Bronchial epithelial cell (primary cell): ENCODE measurements at places on chromosomes 4 and X.

DNA sequence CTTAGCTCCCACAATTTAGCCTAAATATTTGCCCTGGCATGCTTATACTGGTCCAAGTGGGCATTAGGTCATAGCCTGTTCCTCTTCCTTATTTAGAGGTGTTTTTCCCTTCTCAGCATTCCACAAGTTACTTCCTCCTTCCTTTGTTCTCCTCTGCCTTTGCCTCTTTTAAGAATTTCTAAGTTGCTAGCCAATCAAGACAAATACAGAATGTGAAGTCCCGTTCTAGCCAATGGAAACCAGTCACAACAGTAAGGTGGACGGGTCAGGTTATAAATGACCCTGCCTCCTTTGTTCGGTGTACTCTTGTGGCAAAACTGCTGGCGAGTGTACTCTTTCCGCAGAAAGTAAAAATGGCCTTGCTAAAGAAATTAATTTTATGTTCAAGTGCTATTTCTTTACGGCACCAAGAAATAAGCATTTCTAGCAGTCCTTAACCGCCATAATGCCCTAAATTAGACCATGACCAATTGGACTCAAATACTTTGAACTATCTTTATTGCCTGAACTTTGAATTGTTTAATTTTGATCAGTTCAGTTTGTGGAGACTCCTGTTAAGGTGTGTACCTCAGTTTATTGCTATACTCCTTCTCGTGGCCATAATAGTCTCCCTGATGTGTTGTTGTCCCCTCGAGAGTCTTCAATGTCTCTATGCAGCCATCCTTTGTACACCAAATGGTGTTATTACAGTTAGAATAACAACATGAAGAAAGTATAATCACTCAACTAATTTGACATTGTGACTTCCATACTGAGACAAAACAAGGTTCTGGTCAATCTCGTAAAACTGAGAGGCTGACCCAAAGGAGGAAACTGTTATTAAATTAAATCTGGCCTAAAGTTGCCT, 1.6 kb upstream of the HADH start:
- DNase-seq = peak; percentile 88

GRCh38 chr4:78517050-78517652, 34.4 kb upstream of the ANXA3 start:
- peak; percentile 47 for DNase-seq

- DNase-seq = peak; percentile 64
Observed at GRCh38 chr4:157564218-157564617, 343.7 kb downstream of the GRIA2 start.

DNA sequence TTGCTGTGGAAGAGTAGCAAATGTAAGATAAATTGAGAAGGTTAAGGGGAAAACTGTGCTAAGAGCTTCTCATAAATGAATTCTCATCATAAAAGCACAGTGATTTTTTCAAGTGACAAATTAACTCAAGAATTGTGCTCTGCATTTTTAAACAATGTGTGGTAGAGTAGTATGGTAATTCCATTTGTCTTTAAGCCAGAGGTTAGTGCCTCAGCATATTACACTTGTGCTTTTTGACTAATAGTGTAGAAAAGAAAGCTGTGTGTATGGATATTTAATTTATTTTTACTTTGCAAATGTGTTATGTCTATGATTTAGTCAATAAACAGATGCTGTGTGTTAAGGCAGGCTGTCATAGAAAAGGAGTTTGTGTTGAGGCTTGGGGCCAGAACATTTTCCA, 61.0 kb downstream of the FHIP1A start:
- DNase-seq = no peak

GRCh38 chr4:75881476-75881875, 20.8 kb downstream of the PPEF2 start:
- no peak for DNase-seq

- DNase-seq = no peak
Observed at GRCh38 chr4:8245884-8246833, 23.4 kb upstream of the HTRA3 start.

- no peak for DNase-seq
Observed at GRCh38 chr4:185886832-185887524, 75.0 kb upstream of the SORBS2 start.
